ENCODE measurements at places on chromosomes 5 and 9. TPM values are rescaled to one million over a fixed set of nuclear protein-coding genes. Genes with fewer than 3 reads are reported as not detected.

- DNase-seq, result no peak
These were observed 339.7 kb downstream of the RAB3C start for GRCh38 chr5:58922461-58923171.

DNA sequence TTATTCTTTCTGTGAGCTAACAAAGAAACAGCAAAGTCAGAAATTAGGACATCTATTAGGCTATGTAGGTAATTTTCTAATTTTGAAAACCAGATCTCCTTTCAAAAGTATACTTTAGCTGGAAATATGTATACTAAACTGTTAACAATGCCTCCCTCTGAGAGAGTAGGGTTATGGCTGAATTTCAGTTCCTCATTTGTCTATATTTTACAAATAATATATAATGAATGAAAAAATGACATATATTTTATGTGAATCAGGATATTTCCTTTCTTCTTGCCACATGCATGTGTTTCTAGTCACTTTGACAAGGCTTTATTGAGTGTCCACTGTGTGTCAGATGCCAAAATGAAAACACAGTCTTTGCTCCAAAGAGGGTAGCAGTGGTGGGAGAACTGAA lies 15.4 kb downstream of the HACD4 start:
- no peak for DNase-seq

DNA sequence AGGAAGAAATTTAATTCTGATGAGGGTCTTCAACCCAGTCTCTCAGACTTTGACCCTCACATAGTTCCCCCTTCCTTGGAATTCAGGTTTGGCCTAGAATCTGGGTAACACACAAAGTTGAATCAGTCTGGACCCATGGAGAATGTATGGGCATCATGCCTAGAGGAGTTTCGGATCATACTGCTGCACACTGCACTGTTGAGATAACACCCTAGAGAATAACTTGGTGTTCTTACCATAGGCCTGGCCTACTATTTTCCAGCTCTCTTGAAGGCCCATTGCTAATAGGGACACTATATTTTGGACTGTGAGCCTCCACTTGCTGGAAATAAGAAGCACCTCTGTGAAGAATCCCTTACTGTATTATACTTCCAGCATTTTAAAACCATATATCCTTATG lies 413.5 kb downstream of the PLK2 start:
- no peak for DNase-seq

GRCh38 chr5:138705007-138705406 lies 48.2 kb upstream of the CTNNA1 start:
- DNase-seq, result no peak

DNA sequence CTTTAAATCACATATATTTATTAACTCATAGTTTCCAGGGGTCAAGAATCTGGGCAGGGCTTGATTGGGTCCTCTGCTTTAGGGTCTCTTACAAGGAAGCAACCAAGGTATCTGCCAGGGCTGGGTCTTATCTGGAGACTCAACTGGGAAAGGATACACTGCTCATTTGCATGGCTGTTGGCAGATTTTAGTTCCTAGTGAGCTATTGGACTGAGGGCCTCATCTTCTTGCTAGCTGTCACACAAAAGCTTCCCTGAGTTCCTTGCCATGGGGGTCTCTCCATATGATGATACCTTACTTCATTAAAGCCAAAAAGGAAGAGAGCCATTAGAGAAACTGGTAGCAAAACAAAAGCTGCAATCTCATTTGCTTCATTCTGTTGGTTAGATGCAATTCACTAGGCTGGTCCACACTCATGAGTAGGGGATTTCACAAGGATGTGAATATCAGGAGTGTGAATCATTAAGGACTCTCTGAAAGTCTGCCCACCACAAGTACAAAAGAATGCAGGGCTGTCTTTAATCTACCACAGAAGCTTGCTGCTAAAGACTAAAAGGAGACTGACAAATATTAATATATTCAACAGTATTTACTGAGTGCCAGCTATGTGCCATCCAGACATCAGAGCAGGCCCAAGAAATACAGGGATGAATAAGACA lies 42.0 kb upstream of the TIMD4 start:
- DNase-seq, result no peak

- no peak for DNase-seq
These were observed 68.7 kb downstream of the RETREG1 start for GRCh38 chr5:16548115-16548514.

- DNase-seq, result no peak
These were observed 471.8 kb upstream of the ACO1 start for GRCh38 chr9:31912636-31913035.

DNA sequence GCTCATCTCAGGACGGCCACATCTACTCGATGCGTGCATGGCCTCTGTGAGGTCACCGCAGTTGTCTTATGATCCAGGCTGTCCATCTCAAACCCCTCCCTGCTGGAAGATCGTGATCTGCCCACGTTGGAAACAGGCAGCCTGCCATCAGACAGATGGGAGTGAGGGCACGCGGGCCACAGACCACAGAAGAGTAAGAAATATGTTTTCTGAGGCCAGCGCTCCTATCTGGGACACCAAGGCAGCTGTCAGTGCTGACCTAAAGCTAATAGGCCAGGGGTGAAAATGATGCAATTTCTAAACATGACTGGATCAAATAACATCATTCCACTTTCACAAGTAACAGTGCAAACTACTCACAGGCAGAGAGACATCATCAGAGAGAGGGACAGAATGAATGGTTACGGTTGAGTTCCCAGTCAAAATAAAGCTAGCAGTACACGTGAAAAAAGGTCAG lies 57.1 kb upstream of the CER1 start:
- no peak for DNase-seq

GRCh38 chr9:109372246-109372645 lies 51.4 kb upstream of the EPB41L4B start:
- DNase-seq, result no peak

DNA sequence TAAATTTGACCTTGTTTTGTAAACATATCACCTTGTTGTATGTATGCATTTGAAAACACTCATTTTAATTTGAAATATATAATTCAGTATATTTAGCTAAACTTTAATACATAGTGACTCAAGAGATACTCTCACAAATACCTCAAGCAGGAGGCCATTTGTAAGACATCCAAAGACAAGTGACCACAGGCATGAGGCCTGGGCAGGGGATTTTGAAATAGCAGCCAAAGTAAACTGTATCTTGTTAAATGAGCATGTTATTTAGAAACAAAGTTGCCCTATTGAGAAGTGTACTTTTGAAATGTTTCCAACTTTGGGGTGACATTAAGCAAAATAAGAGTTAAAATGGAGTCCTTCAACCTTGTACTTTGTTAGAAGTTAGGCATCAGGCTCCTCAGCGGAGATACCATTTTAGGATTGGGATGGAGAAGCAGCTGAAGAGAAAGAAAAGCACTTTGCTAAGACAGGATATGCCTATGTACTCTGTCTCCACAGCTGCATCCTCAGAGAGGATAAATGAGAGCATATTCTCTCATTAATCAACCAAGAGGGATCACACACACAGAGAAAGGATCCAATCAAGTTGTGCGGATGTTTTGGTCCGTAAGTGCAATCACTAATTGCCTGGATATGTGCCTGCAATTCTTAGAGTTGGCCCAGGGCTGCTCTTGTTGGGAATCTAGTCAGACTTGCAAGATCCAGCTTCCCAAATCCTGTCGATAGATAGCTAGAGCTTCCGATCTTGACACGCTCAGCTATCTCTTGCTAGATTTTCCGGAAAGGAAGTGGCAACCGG lies 157.5 kb upstream of the HAPLN1 start:
- no peak for DNase-seq

DNA sequence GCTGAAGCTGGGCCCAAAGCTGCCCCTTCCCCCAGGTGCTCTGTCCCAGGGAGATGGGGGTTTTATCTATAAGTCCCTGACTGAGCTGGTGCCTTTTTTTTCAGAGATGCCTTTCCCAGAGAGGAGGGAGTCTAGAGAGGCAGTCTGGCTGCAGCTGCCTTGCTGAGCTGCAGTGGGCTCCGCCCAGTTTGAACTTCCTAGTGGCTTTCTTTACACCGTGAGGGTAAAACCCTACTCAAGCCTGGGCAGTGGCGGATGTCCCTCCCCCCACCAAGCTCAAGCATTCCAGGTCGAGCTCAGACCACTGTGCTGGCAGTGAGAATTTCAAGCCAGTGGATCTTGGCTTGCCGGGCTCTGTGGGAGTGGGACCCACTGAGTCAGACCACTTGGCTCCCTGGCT lies 41.3 kb downstream of the CAVIN4 start:
- DNase-seq, result no peak

GRCh38 chr5:34914671-34915138 lies 599 bp downstream of the RAD1 start:
- DNase-seq, result no peak

DNA sequence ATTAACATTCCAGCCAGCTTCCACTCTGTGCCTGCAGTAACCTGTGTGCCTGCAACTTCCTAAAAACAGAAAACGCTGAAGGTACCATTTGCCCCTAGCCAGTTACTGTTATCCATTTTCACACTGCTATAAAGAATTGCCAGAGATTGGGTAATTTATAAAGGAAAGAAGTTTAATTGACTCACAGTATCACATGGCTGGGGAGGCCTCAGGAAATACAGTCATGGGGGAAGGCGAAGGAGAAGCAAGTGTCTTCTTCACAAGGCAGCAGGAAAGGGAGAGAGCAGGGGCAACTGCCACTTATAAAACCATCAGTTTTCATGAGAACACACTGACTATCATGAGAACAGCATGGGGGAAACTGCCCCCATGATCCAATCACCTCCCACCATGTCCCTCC lies 31.2 kb downstream of the PTCD2 start:
- DNase-seq, result no peak

GRCh38 chr5:128984480-128984879 lies 19.2 kb downstream of the SLC27A6 start:
- no peak for DNase-seq

Gene SV2C
- 0.09 TPM for total RNA-seq

Gene RNF183
- total RNA-seq, result 3.4 TPM

Gene KCNT1
- total RNA-seq, result 0.09 TPM

Gene MLANA
- total RNA-seq, result not detected

Gene CKMT2
- not detected for total RNA-seq

Gene HAVCR1
- not detected for total RNA-seq

Data from esophagus squamous epithelium (tissue), 5 donors.